Transverse colon (tissue), 4 donors: ENCODE measurements at places on chromosomes 2 and 18.

DNA sequence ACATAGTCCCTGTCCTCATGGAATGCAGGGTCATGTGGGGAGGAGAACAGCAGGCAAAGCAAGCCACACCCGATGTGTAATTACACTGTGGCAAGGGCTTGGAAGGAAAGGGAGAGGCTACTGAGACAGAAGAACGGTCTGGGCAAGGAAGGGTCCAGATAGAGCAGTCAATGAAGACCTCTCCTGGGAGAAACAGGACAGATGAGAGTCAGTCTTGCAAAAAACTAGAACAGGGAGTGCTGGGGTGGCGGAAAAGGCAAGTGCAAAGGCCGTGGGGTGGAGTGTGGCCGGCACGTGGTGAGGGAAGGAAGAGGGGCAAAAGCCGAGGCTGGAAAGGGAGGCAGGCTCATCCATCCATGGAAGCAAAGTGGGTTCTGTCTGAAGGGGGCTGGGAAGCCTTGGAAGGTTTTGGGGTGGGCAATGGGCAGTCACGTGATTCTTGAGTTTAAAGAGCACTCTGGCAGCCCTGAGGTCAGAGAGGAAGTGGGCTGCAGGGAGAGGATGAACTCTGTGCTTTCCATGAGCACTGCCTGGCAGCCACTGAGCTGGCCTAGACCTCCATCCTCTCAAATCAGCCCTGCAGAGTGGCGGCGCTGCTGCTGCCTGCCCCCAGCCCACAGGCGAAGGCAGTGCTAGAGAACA, 182.2 kb downstream of the INHBB start:
- no peak for DNase-seq

- DNase-seq = peak; percentile 47
Observed at GRCh38 chr2:229416116-229416694, 145.1 kb upstream of the PID1 start.

DNA sequence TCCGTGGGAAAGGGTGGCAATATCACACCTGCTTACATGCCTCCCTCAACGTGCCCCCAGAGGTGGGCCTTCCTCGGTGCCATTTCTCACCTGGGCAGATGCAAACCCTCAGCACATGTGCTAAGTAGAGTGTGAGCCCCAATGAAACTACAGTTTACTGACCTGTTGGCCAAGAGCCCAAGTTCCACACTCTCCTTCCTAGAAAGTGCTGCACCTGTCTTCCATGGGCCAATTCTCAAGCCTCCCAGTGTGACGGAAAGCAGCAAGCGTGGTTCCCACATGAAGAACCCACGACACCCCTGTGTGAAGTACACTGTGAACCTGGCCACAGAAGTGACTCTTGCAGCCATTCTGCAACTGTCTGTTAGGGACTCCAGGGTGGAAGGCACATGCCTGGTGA, 73.7 kb downstream of the UXS1 start:
- no peak for DNase-seq

GRCh38 chr18:1604751-1605150, 700.1 kb downstream of the ADCYAP1 start:
- DNase-seq = no peak

- DNase-seq = no peak
Observed at GRCh38 chr2:157809212-157809611, 66.9 kb downstream of the ACVR1 start.

GRCh38 chr18:73948084-73948483, 199.6 kb downstream of the FBXO15 start:
- no peak for DNase-seq

- no peak for DNase-seq
Observed at GRCh38 chr2:168149150-168149974, 98.0 kb downstream of the STK39 start.
